T-helper 22 cell (primary cell): ENCODE measurements at places on chromosomes 16 and 17.

GRCh38 chr17:28967221-28968135 is 16.2 kb upstream of the PHF12 start:
- DNase-seq: no peak

DNA sequence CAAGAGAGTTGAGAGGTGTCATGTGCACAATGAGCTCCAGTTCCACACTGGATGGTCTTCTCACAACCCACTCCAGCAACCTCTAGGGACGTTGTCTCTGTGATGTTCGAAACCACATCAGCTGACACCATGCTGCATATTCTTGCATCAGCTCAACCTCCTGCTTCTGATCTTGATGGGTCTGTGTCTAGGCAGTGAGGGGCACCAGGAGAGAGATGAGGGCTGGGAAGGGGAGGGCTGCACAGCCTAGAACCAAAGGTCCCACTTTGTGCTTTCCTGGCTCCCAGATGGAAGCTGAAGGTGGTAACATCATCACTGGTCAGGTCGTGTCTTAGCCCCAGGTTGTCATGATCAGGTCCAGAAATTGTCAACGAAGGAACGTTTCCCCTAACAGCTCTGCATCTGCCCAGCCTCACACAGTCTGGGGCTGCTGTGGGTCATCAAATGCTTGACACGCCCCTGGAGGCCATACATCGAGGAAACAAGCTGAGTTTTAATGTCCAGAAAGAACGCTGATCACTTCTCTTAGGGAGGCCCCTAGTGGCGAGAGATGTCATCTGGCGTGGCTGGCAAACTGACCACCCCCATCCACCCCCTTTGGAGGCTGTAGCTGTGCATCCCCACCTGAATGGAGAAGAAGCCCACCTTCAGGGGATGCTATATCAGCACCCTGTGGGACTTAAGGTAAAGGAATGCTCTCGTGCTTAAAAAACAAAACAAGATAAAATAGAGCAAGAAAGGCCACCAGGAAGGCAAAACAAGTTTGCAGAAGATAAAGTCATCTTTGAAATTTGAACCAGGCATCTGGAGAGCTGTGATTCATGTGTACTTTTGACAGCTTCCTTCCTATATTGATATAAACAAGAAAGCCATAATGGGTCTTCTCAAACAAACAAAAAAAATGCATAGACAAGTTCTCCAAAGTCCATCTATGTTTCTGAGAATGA is 58.3 kb downstream of the WIPI1 start:
- no peak for DNase-seq

DNA sequence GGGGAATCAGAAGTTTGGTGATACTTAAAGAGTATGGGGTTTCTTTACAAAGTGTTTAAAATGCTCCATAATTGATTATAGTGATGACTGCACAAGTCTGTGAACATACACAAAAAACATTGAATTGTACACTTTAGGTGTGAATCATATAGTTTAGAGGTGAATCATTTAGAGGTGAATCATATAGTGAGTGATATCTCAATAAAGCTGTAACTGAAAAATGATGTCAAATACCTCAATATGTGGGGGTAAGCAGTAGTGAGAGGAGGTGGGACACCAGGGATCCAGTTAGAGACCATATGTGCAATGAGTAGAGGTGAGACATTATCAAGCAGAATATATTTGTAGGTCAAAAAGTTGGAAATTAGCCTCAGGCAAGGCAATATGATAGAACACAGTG is 264.5 kb downstream of the PMP22 start:
- DNase-seq: no peak

DNA sequence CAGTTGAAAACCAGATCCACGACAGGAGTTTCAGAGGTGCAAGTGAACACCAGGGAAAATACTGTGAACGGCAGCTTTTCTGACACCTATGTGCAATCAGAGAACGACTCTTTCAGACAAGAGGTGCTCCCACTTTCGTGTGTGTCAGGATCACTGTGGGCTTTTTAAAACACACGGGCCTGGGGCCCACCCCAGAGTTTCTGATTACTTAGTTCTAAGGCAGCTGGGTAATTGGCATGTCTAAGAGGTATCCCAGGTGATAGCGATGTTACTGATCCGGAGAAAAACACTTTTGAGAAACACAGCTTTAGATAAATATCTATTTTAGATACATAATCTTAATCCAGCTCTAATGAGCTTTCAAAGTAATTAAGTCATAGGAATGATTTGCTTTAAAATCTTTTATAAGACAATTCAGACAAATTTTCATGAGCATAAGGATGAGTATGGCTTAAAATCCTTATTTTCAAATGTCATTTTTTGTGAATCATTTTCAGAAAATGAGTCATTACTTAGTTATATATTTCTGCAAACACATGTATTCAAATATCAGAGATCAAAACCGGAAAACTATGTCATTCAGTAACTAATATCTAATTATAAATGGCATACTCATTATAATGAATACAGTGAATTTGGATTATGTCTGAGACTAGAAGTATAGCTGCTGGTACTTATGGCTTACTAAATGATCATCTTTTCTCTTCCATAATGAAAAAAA is 217.9 kb upstream of the PSMD7 start:
- no peak for DNase-seq

GRCh38 chr17:64661976-64662773 is at the start of gene SMURF2:
SMURF2 (minus strand) TSS chr17:64662307; CDS start chr17:64661880, 427 bp downstream.
- DNase-seq: peak; percentile 75

GRCh38 chr16:24993722-24994686 is 21.2 kb downstream of the ARHGAP17 start:
- DNase-seq: no peak

DNA sequence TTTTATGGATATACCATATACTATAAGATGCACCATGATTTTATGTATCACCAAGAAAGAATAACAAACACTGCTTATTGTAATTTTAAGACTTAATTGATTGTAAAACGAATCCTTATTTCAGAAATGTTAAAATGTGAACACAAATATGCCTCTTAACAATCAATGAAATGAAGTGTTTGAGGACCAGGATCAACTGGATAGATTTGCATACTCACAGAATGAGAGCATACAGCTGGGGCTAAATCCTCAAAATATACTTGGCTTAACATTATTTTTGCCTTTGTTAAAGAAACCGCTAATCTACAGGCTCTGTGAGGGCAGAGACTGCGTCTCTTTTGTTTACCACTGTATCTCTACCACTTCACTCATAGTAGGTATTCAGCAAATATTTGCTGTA is 93.6 kb downstream of the SPACA3 start:
- DNase-seq: no peak

DNA sequence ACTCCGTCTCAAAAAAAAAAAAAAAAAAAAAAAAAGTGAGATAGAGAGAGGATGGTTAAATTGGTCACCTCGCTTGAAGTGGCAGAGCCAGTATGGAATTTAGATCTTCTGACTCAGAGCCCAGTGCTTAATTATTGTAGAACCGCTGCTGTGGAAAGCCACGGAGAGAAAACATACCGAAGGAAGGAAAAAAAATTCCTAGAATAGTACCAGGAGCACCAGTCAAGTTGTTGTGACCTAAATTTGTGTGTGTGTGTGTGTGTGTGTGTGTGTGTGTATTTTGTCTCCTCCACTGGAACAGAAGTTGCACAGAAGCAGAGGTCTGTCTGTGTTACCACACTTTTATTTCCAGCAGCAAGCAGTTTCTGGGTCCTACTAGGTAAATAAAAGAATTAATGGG is 10.6 kb upstream of the NUP85 start:
- no peak for DNase-seq

GRCh38 chr17:60749708-60750107 is 72.1 kb downstream of the BCAS3 start:
- DNase-seq: no peak

DNA sequence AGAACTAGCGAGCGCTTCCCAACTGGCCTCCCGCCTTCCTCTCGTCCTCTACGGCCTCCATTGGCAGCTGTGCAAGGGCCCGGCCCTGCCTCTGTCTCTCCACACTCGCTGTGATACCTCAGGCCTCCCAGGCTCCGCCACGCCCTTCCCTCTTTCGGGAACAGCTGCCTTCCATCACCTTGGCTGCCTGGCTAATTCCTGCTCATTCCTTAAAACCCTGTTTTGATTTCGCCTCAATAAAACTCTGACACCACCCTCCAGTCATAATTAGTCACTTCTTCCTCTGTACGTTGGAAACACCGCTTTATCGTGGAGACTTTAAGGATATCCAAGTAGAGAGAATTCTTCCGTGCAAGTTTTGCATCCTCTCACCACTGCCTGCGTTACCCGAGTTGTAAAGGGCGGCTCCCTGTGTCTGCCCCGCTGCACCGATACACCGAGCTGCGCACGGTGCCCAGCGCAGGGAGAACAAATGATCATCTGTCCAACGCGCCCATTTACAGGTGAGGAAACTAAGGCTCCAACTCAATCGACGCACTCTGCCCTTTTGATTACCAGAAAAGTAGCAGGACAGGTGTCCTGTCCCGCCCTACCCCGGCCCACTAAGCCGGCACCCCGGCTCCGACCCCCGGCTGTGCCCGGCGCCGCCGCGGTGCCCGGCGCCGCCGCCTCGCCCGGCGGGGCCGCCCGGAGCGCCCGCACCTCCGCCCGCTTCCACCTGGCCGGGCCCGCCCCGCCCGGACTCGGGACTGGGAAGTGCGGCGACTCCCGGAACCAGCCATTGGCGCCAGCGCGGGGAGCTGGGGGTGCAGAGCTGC is 139.7 kb downstream of the SEC14L1 start:
- no peak for DNase-seq

GRCh38 chr17:78828470-78829185 is 12.0 kb downstream of the USP36 start:
- DNase-seq: no peak

DNA sequence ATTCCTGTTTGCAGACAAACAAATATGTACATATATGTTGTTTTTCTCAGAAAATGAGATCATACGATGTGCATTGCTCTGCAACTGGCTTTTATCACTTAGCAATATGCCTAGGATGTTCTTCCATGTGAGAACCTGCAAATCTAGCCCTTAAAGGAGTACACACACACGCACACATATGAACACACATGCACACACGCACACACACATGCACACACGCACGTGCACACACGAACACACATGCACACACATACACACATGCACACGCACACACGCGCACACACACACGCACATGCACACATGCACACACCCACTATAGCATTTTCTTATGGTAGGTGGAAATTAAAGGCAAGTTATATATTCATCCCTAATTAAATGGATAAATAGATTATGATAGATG is 8.1 kb upstream of the OR2C1 start:
- no peak for DNase-seq

- DNase-seq: no peak
Measured at GRCh38 chr17:41522301-41523224, 3.9 kb upstream of the KRT15 start.

- no peak for DNase-seq
Measured at GRCh38 chr17:66467766-66468165, 165.4 kb downstream of the PRKCA start.

- no peak for DNase-seq
Measured at GRCh38 chr17:65511316-65511715, 50.1 kb downstream of the AXIN2 start.

- DNase-seq: no peak
Measured at GRCh38 chr17:29094101-29094708, 51.3 kb downstream of the PIPOX start.

DNA sequence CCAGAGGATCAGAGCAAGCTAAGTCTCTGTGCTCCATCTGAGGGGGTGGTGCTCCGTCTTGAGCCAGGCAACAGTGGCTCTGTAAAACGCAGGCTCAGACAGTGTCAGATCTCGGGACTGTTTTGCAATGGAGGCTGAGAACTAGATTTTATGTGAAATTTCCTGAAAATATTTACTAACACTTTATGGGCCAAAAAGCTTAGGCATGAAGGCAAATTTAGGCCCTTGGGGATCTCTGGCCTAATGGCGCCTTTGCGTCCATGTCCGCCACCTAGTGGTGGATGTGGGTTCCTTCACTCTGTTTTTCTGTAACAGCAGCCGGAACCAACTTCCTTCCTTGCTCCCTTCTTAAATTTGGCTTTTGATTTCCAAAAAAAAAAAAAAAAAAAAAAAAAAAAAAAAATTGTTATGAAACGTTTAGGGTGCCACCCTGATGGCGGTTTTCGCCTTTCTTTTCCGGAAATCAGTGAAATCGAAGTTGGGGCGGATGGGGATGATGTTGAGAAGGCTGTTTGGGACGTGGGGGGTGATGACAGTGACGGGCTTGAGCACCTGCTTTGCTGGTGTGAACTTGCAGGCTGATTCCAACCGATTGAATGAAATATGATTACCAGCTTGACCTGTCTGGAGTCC is 14.0 kb upstream of the ELAC2 start:
- no peak for DNase-seq

- no peak for DNase-seq
Measured at GRCh38 chr16:12901204-12901596, 198 bp upstream of the SHISA9 start.
